ENCODE measurements at places on chromosomes 16 and 17.

DNA sequence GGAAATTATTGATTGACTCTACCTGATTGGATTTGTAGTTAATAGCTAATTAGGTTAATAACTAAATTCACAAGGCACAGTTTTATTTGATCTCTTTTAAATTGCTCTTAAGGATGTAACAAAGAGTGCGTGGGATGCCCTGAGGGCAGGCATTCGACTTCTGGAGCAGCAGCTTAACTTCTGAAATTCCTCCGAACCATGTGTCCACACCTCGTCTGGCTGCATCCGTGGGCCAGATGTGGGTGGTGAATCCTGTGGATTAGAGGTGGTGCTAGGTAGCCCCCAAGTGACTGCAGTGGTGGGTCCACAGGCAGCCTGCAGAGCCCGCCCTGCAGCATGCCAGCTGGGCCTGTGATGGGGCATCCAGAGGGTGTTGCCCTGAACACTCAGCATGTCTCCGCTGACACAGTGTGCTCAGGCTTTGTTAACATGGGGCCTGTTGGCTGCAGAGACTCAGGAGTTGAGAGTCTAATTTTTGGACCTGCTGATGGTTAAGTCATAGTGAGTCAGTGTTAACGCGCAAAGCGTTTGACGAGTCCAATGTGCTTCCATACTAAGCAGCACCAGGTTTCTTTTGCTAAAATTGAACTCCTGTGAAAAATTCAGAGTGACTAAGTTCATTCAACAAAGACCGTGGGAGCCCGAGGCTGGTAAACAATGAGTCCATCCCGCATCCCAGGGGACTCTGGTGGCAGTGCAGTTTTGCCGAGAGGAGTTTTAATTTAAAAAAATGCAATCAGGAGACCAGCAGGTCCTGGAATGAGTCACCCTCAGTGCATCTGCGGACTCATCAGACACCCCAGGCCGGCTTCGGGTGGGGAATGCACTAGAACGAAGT is 3.8 kb upstream of the NPB start:
- no peak for DNase-seq

- no peak for DNase-seq
Measured at GRCh38 chr16:69166221-69166833, 20.6 kb upstream of the SNTB2 start.

- no peak for DNase-seq
Measured at GRCh38 chr17:79913451-79913850, 74.2 kb upstream of the CBX4 start.

DNA sequence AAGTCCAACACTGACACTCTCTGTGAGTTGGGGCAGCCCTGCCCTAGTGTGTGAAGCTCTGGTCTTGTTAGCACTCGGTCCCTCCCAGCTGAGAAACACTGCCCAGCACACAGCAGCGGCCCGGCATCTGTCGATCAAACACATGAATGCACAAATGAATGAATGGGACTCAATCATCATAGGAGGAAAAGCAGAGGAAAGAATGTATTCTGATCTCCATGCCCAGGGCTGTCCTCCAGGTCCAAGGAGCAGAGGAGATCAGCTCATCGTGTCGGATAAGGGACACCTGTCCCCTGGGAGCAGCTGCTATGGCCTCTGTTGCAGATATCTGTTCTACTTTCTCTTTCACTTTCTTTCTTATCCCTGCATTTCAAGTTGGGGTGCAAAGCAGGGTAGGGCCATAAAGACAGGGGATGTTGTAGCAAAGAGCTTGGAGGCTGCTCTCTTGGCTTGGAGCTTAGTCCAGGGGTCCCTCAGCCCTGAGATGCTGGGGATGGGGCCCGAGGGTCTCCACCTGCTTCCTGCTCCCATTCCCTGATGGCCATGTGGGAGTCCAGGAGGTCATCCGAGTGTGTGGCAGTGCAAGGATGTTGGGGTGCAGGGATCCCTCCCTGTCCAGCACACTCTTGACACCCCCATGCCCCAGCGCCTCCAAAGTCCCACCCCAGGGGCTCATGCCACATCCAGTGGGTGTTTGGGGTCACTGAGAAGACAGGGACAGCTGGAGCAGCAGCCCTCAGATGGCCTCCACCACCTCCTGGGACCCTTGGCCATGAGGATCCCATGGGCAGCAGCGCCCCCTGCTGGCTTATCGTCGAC is 88.2 kb downstream of the IRF8 start:
- peak; percentile 47 for DNase-seq

DNA sequence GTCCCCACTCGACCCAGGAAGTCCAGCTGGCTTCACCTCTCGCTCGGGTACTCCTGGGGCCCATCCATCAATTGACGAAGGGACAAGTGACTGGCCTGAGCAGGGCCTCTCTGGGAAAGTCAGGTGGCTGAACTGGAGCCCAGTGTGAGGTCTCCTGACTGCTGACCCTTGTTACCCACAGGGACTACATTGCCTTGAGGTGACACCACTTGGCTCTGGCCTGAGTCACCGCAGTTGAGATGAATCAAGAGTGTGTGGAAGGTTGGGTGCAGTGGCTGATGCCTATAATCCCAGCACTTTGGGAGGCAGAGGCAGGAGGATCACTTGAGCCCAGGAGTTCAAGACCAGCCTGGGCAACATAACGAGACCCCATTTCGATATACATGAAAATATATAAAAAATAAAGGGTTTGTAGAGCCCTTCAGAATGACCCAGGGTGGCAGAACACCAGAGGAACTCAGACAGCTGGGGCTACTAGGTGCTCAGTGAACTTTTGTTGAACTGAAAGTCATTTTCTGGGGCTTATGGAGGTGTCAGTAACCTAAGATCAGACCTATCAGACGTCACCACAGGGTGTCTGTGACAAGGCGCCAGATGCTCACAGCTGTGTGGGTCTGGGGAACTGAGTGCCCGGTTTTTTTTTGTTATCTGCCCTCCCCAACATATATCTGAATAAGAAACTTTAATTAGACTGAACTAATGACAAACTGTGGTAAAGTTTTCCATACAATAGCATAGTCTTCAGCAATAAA is 14.8 kb upstream of the ZFP90 start:
- DNase-seq, result no peak

- no peak for DNase-seq
Measured at GRCh38 chr16:62921904-62922303, 885.7 kb upstream of the CDH8 start.

GRCh38 chr17:79672496-79672895 is 58.2 kb upstream of the ENPP7 start:
- no peak for DNase-seq

DNA sequence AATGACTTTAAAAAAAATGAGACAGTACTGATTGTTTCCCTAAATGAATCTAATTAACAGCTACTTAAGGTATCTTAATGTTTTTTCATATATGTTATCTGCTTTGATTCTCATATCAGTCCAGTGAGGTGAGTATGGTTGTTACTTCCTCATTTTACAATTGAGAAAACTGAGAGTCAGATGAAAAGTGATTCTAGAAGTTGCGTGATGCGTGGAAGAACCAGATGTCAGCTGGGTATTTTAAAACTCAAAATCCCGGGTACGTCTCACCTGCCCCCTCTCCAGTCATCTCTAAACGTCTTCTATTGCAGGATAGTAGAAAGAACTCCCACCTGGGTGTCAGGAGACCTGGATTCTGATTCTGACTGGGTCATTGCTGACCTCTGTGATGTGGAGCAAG is 89.2 kb downstream of the MAP2K6 start:
- no peak for DNase-seq
